ENCODE measurements at places on chromosomes 1 and 21.

DNA sequence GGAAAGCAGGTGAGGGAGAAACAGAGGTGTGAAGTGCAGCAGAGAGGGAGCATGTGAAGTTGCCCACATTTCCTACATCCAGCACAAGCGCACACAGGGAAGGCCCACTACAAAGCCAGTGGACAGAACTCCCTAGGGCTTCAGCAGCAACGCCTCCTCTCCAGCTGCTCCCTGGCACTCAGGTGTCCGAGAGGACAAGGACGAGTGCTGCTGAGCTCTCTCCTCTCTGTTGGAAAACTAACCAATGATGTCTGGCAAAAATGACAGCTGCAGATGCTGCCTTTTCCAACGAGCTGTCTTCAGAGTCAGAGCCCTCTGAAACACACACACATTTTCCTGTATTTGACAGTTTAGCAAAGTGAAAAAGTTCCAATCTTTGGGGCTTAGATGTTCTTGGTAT, 86.8 kb downstream of the HSF2BP start:
- no peak for DNase-seq

DNA sequence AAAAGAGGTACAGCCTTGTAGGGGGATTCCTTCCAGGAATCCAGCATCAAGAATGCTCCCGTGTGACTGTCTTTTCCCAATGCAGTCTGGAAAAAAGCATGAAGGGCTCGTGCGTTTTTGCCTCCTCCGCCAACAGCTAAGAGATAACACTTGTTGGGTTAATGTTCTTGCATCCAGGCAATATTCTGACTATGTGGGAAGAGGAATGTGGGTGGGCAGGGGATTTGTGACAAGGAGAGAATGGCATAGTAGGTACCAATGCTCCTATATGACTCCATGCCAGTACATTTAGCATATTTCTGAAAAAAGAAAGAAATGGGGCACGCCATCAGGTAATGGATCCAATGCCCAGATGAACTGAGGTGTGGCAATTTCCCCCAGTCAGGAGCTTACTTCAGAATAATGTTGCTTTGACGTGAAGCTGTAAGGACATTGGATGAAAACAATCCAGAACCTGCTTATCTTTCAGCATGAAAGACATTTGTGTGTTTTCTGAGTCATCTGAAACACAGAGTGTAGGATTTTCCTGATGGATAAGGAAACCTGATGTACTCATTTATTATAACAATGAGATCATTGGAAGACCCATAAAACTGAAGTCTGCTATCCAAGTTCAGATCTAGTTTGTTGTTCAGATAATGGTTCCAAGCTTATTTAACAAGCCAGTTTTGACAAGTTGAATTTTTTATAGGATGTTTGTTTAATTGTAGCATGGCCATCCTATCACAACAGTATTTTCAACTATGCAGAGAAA, 105.5 kb downstream of the LYPLAL1 start:
- no peak for DNase-seq

- DNase-seq = no peak
Observed at GRCh38 chr1:152108882-152109222, 6.4 kb downstream of the TCHH start.

DNA sequence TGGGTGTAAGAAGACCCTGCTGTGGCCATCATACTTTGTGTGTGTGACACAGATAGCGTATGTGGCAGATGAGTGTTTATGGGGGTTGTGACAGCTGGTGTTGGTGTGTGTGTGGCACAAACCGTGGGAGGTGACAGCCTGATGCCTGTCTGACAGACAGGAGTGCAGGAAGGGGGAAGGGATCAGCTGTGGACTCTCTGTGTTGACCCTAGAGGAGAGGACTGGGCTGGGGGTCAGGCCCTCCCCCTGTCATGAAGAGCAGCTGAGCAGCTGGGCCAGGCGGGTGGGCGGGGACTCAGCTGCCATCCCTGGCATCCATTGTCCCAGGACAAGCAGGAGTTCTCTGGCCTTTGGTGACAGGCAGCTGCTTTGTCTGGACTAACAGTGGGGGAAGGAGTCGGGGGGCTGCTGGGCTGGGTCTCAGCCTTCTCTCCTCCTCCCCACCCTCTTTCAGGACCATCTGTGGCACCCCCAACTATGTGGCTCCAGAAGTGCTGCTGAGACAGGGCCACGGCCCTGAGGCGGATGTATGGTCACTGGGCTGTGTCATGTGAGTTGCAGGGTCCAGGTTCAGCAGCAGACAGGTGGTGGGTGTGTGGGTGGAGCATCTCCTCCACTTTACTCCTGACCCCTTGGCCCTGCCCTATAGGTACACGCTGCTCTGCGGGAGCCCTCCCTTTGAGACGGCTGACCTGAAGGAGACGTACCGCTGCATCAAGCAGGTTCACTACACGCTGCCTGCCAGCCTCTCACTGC, 2.3 kb downstream of the PLK3 start:
- DNase-seq = no peak

GRCh38 chr1:212605441-212606394, 2.8 kb upstream of the ATF3 start:
- no peak for DNase-seq

DNA sequence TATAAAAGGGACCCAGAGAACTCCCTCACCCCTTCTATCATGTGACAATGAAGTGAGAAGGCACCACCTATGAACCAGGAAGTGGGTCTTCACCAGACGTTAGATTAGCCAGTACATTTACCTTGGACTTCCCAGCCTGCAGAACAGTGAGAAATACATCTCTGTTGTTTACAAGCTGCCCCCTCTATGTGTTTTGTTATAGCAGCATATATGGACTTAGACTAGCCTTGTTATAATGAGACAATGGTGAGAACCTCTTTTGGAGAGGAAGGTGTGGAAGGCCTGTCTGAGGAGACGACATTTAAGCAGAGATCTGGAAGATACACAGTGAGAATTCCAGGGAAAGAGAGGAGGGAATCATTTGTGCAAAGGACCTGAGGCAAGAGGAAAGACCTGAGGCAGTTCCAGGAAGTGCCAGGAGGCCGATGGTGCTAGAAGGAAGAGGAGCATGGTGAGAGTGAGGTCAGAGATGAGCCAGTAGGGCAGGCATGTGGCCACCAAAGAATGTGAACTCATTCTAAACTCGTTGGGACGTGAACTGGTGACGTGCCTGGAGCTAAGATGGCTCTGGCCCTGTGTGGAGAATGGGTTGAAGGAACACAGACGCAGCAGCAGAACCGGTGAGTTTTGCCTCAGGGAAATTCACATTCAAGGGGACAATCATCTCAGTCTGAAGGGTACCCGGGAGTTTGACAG, 98.9 kb upstream of the IRF2BP2 start:
- no peak for DNase-seq

DNA sequence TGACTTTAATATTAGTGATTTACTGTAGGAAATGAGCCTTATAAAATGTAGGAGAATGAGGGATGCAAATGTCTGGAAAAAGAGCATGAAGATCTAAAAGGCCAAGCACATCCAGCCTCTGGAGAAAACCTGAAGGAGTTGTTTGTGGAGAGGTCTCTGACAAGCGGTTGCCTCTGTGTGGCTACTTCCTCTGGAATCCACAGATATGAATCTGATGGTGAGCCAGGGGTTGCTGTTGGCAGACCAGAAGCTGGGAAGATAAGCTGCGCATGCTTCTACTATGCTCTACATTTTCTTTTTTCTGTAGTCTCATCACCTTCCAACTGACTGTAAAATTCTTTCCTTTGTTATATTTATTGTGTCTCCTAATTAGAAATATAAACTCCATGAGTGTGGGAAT, 248.6 kb downstream of the OLFM3 start:
- no peak for DNase-seq

DNA sequence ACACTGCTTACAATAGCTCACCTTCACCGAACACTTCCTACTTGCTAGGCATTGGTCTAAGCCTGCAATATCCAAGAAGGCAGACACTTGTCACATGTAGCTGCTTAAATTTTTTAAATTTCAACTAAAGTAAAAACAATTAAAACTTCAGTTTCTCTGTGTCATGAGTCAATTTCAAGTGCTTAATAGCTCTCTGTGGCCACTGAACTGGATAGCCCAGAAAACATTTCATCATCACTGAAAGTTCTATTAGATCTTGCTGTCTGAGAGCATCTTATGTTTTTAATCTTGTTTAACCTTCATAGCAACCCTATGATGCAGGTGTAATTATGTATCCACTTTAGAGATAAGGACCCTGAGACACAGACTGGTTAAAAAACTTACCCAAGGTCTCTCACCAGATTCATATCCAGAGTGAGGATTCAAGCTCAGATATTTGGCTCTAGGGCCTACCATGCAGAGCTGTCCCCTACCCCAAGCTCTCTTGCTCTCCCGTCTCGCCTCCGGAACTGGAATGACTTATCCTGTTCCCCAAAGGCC, 2.6 kb upstream of the FCRL6 start:
- no peak for DNase-seq

GRCh38 chr1:223363057-223363855, 720 bp downstream of the SUSD4 start:
- DNase-seq = peak; percentile 51

- no peak for DNase-seq
Observed at GRCh38 chr1:113141650-113142473, 68.9 kb downstream of the LRIG2 start.

DNA sequence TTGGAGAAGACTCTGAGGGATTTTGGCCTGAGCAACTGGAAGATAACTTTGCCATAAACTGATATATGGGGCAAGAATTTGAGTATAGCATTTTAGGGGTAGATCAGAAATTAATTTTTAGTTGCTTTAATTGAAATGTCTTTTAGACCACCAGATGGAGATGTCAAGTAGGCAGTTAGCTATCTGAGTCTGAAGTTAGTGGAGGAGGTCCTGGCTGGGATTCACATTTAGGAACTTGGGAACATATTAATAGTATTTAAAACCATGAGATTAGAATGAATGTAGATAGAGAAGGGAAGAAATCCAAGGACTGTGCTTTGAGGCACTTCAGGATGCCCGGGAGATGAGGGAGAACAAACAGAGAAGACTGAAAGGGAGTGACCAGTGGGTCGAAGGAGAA, 32.6 kb downstream of the SLC44A3 start:
- no peak for DNase-seq

GRCh38 chr1:15674386-15675159, 9.5 kb upstream of the PLEKHM2 start:
- DNase-seq = no peak

DNA sequence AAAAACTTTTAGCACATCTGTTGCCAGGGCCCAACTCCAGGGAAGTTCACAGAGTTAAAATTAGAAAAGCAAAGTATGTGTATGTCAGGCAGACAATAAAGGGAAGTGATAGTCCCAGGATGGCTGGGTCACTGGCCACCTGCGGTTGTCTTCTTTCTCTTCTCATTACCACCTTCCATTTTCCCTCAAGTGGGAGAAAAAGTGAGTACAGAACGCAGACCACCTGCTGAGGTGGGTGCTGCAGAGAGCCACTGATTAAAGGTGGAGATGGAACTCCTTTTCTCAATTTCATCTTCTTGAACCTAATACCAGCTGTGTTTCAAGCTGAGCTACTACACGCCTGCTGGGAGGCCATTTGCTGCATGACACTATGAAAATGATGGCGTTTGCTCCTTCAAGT, 88.8 kb upstream of the PDE4B start:
- DNase-seq = no peak

GRCh38 chr1:179831852-179832699, 45.5 kb downstream of the TOR1AIP2 start:
- DNase-seq = no peak

GRCh38 chr21:26210614-26211013, 40.0 kb upstream of the APP start:
- DNase-seq = no peak

GRCh38 chr1:110312188-110313121, 26.7 kb upstream of the RBM15 start:
- peak; percentile 67 for DNase-seq

- no peak for DNase-seq
Observed at GRCh38 chr1:11735531-11735853, 444 bp upstream of the AGTRAP start.

DNA sequence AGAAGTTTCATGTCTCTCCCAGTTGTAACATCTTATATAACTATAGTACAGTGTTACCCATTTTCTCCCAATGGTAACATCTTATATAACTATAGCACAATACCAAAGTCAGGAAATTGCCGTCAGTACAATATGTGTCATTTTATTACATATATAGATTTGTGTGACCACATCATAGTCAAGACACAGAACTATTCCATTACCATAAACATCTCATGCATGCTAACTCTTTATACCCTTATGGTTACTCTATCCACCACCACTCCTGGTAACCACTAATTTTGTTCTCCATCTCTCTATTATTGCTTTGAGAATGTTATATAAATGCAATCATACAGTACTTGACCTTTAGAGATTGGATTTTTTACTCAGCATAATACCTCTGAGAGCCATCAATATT, 120.7 kb downstream of the BACH1 start:
- DNase-seq = no peak

DNA sequence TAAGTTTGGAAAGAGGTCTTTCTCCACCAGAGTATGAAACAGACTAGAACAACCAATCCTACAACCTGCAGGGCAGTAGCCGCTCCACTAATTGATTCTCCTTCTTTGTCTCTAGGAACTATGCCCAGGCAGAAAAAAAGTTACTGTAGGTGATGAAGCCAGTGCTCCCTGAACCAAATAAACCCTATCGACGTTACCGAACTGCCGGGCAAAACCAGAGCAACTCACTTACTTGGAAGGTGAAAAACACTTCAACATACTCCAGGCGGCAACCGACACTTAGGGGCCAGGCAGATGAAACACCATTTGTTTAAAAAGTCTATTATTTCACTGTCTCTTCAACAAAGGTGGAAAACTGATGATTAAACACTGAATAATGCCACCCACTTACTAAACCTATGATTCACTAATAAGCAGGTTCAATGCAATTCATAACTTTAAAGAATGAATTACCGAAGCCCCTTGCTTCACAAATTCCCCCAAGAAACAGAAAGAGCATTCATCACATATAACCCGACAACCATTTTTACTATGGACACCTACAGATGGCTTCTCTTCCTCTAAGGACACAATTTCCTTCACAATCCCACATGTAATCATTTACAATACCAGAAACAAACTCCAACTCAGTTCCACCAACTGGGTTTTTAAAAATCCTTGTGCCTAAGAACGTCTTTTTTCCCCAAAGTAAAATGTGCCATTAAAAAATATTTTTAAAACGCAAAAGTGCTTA, 1.6 kb downstream of the NRIP1 start:
- DNase-seq = no peak

DNA sequence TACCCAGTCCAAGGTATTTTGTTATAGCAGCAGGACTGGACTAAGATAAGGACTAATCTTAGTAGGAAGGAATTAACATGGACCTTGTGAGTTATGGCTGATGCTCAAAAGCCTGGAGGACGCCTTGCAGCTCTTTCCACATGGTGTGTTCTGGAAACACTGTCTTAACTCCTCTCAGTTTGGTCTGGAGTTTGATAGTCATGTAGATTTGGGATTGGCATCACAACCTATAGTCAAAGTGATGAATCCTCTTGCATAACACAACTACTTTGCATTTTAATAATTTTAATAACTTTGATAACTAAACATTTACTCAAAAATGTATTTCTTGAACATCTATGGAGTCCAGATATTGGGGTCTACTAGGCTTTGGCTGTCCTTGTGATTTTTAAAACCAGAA, 293.7 kb downstream of the KIF26B start:
- DNase-seq = no peak

GRCh38 chr1:83101406-83101805, 897.5 kb downstream of the TTLL7 start:
- no peak for DNase-seq

GRCh38 chr1:27940297-27940696, 5.5 kb downstream of the SMPDL3B start:
- DNase-seq = peak; percentile 69

GRCh38 chr1:6891781-6892579, 106.7 kb downstream of the CAMTA1 start:
- no peak for DNase-seq
